ENCODE measurements at places on chromosomes 11 and 22.

DNA sequence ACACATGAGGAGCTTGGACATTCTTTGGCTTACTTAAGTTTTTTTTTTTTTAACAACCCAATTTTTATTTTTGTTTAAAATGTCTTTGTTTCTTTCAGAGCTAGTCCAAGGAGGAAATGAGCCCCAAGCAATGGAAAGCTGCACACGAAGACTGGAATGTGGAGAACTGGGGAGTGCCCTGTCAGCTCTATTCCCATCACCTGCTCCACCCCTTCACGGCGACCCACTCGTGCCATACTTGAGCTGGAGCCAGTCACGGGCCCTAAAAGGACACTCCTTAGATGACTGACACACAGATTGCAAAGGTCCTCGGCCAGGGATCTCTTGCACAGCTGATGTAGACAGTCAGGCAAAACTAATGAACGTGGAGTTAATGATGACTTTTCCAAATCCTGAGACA lies 10.6 kb upstream of the SLC25A18 start:
- DNase-seq, result no peak

DNA sequence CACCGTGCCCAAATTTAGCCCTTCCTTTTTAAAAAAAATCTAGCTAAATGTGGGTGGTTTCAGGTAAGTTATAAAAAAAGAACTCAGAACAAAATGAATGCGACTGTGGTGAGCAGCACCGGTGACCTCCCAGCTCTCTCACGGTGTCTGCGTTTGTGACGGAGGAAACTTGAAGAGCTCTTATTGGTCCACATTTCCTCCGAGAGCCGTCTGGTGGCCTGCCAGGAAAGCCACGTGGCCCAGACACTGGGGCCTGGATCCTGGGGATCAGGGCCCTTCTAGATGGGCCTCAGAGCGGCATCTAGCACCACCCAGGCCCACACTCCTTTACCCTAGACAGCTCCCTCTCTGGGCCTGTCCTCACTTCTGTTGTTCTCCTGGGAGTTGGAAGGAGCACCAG lies 39.5 kb downstream of the B3GAT1 start:
- DNase-seq, result no peak

GRCh38 chr11:3950996-3951660 lies 95.7 kb downstream of the STIM1 start:
- DNase-seq, result peak; percentile 42

GRCh38 chr11:69157822-69158231 lies 2.1 kb downstream of the SMIM38 start:
- DNase-seq, result no peak

GRCh38 chr11:32333320-32333991 lies 101.9 kb downstream of the WT1 start:
- DNase-seq, result peak; percentile 67

DNA sequence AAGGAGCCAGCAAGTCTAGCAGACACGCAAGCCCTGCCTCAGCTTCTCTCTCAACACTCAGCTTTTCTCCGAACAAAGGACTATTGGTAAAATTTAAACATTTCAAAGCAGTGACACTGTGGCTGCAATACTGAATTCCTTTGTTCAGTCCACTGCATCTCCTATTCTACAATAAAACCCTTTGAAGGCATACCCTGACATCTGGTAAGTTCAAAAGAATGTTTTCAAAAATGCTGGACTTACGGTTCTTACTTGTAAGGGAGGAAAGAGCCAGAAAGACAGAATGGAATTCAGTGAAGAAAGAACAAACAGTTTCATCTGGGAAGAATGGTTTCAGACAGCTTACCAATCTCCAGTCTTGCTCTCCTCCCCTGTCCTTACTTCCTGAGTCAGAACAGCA lies 12.7 kb upstream of the OR8K1 start:
- DNase-seq, result no peak
